ENCODE measurements at places on chromosomes 3 and 15.

DNA sequence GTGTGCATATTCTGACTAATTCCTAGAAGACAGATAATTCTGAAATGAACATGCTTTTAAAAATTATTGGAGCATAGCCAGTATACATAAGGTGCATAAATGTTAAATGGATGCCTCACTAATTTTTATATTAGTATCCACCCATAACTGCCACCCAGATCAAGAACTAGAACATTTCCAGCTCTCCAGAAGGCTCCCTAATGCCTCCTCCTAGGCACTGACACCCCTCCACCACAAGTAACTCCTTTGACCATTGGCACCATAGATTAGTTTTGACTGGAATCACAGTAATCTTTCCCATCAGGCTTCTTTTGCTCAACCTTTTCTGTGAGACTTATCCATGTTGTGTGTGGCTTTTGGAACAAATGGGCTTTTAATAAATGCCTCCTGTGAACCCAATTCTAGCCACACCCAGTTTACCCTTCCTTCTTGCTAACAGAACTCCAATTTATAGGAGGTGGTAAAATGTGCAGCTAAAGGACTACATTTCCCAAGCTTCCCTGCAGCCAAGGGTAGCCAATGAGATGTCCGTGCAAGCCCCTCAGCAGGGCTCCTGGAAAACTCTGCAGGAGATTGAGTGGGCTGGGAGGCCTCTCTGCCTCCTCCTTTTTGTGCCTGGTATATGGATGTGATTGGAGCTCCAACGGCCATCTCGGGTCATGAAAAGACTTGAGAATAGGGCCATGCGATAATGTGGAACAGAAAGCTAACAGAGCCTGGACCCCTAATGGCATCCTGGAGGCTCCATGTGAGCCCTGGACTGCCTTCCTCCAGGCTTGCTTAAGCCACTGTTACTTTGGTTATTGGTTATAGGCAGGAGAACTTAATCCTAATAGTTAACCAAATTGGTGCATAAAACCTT, 322.6 kb upstream of the TLE3 start:
- H3K36me3 ChIP-seq = peaks cover 3% of the 10 kb centered on the region
- no peak overlapping the region for H3K4me3 ChIP-seq
- no peak for DNase-seq
- peaks cover 53% of the 10 kb centered on the region for H3K27me3 ChIP-seq

- H3K27ac ChIP-seq = no peak overlapping the region
- peaks cover 20% of the 10 kb centered on the region for H3K27me3 ChIP-seq
- H3K4me3 ChIP-seq = no peak overlapping the region
- peaks cover 15% of the 10 kb centered on the region for H3K4me1 ChIP-seq
- DNase-seq = no peak
Observed at GRCh38 chr3:197027151-197027895, 2.3 kb downstream of the MELTF start.

- DNase-seq = no peak
- H3K27ac ChIP-seq = no peak overlapping the region
- no peaks in the 10 kb centered on the region for H3K36me3 ChIP-seq
- H3K27me3 ChIP-seq = peaks cover 3% of the 10 kb centered on the region
Observed at GRCh38 chr3:67998281-67998680, 343.9 kb upstream of the SUCLG2 start.

DNA sequence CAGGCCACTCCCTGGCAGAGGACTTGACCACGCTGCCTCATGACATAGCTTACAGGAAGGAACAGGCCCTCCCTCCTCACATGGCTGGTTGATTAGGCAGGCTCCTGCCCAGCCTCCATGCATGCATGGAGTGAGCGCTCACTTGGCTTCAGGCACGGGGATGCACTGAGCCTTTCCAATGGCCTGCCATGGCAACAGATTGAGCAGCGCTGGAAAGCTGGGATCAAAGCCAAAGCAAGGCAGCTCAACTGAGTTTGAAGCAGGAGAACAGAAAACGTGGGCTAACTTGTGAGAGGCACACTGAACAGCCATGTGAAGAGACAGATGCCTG, 5.9 kb upstream of the GRAMD2A start:
- no peak overlapping the region for H3K4me3 ChIP-seq
- H3K4me1 ChIP-seq = peaks cover 11% of the 10 kb centered on the region
- DNase-seq = no peak
- no peaks in the 10 kb centered on the region for H3K27me3 ChIP-seq
- H3K36me3 ChIP-seq = peaks cover 88% of the 10 kb centered on the region

Data from activated CD8-positive, alpha-beta memory T cell treated with anti-CD3 and anti-CD28 coated beads, Interleukin-2, amount 10 ng/mL, durations not matched to agents 7 days and 5 days (primary cell).